ENCODE measurements at places on chromosomes 6 and 20. TPM values are rescaled to one million over a fixed set of nuclear protein-coding genes. Genes with fewer than 3 reads are reported as not detected.

SPAG4 gene
- 37.0 TPM for total RNA-seq

TP53TG5 gene
- not detected for total RNA-seq

DZANK1 gene
- total RNA-seq, result 3.3 TPM

LHFPL5 gene
- not detected for total RNA-seq

IRF4 gene
- not detected for total RNA-seq

ULBP2 gene
- total RNA-seq, result 8.2 TPM

SLC24A3 gene
- under 0.01 TPM for total RNA-seq

Measured in renal cortical epithelial cell (primary cell).